Endothelial cell (in vitro differentiated cells): ENCODE measurements at places on chromosomes 2 and 18.

DNA sequence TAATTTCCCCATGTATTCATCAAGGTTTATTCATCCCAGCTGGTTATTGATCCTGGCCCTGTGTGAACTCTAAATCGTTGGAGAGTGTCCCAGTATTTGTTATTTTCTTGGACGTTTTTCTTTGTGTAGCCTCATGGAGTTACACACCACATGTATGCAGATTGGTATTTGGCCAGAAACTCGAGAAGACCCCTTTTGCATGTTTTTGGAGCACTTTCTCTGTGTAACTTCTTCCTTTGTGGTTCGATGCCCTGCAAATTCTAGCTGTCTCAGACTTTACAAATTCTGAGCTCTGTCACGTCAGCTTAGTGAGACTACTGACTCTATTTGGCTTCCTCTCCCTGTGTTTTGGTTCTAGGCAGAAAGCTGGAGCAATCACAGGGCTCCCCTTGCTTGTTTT is 198.7 kb downstream of the MCFD2 start:
- DNase-seq, result no peak

DNA sequence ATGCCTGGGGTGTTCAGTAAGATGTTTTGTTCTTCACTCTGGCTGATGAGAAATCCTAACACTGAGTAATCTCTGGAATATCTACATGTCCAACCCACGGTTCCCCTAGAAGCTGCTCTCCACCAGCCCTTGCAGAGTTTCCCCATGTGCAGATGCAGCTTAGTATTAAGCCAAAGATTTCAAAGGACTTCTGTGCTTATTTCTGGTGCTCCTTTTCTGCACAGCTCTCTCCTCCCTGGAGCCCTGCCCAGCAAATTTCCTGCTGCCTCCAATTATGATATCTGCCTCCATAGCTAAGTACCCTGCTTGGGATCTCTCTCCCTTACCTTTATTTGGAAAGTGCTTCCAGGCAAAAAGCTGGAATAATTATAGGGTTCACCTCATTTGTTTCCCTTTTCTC is 949.3 kb downstream of the BCL11A start:
- no peak for DNase-seq

DNA sequence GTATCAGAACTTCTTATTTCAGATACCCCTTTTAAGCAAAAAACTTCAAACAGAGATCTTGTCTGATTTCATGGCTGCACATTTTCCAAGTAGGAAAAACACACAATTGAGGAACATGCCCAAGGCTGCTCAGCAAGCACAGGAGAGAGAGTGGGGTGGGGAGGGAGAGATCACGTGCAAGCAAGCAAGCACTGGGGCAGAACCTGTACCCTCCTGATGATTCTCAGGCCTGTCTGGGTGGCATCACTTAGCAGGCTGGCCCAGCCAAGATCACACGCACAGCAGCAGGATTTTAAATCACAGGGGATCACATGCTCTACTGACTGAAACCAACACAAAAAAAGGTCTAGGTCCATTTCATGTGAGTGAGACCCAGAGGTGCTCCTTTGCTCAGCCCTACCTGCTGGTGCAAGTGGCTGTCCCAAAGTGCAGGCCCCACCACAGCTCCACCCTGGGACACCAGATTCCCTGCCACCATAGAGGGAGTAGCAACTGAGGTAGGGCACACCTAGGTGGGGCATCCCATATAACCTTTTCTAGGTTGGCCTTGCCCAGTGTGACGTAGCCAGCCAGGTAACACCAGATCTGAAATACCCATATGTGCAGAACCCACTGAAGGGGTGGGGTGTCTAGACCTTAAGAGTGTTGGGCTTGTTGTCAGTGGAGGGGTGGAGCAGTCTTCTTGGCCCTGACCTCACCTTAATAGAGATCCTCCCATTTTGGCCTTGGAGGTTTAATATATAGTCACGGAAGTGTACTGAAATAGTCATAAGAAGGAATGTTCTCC is 1.8 kb upstream of the LYPD6B start:
- DNase-seq, result no peak

GRCh38 chr2:211744379-211744778 is 794.2 kb downstream of the ERBB4 start:
- no peak for DNase-seq

DNA sequence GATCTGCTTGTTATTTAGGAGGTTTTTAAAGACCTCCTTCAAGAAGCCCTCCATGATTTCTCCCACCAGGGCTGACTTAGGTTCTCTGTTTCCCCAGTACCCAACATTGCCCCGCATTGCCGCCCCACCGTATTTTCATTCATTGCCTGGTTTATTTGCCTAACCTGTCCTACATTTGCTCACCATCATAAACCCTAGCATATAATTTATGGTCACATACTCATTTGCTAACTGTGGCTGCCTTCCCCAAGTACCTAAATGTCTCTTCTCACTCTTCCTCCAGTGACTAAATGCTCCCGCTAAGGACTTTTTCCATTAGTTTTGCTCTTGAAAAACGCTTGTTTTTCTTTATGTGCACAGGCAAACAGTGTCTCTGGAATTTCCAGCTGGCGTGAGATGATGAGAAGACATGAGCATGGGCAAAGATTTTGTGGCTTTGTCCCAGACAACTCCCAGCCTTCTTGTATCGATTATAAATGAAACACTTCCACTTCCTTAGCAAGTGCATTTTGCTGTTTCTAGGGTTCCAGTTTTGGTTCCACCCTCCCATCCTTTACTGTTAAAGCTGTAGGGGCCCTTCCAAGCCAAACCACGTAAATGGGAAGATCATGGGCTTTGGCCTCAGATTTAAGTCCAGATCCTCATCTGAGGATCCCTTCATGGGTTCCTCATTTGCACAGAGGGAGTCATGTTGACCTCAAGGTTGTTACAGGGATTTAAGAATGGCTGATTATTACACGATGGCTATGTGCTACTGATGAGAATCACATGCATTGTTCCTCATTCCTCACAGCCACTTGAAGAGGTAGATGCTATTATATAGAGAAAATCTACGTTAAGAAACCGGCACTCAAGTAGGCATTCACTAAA is 21.0 kb upstream of the ARMC9 start:
- DNase-seq, result no peak

DNA sequence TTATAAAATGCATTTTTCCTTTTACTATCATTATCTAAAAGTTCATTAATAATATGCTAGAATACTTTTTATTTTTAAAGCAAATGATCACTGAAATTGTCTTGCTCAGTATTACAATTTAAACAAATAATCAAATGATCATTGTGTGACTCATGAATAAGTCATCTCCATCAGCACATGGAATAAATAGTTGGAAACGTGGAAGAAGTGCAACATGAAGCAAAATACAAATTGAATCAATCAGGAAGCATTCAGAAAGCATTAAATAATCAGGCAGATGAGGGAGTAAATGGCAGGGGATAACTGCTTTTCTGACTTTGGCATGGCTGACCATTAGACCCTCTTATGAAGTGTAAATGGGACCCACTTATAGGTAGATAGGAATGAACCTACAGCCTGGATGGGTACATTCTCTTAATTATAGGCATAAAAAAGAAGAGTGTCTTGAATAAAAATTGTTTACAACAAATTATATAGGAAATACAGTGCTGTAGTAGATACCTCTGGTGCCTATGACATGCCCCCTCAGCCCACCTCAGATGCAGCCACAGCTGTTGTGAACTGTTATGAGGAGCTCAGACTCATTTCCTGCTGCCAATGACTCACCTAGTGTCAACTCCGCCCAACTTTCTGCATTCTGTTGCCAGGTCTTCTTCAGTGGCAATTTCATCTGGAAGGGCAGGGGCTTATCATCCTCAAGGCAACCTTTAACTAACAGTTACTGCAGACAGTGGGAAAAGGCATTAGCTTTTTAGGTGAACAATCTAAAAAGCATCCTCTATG is 936.0 kb downstream of the TRIB2 start:
- DNase-seq, result no peak

DNA sequence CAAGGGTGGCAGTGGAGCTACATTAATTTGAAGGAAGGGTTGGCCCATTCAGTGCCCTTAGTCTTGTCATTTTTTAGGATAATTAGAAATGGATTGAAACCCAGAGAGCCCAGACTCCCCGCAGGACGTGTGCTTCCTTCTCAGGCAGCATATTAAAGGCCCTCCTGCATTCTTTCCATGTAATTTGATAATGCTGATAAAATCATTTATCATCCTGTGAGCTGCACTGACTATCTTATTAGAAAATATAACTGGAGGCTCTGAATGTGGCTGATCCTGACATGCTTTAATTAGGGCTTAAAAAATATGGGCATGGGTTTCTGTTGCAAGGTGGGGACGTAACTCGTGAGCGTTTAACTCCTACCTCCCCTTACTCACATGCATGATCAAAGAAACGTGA is 148.1 kb downstream of the ACKR3 start:
- DNase-seq, result no peak

GRCh38 chr18:28161608-28162599 is 15.0 kb downstream of the CDH2 start:
- no peak for DNase-seq

DNA sequence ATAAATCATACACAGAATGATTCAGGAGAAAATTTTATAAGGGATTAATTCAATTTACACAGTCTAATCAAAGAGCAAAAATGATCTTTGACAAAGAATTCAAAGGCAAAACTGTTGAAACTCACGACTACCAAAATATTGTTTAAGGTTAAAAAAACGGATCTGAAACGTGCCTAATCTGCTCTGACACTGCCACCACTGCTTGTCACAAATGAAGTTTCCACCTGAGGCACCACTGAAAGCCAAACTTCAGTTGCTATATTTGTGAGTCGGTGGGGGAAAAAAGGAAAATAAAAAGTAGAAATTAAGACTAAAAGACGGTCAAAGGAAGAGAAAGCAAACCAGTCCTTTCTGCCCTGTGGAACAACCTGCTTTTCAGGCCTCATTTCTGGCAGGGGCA is 140.6 kb upstream of the DNMT3A start:
- no peak for DNase-seq

DNA sequence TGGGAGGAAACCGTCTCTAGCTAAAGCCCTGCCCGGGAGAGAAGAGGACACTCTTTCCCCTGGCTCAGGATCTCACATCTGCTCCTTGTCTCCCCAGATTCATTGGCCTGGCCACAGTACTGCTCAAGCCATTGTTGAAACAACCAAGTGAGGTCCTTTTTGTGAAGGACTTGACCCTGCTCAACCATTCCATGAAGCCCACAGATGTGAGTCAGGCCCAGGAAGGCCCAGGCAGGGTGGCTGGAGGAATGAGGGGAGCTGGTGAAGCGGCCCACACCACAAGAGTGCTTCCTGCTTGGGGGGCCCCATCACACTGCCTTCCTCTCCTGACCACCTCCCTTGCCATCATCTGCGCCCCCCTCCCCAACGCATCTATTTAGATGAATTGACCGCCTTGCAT is 5.1 kb downstream of the FER1L5 start:
- DNase-seq, result no peak

DNA sequence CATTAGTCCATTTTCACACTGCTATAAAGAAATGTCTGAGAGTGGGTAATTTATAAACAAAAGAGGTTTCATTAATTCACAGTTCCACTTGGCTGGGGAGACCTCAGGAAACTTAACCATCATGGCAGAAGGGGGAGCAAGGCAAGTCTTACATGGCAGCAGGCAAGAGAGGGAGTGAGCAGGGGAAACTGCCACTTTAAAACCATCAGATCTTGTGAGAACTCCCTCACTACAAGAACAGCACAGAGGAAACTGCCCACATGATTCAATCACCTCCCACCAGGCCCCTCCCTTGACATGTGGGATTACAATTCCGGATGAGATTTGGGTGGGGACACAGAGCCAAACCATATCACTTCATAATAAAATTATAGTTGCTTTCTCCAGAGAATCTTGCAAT is 365.5 kb upstream of the ID2 start:
- no peak for DNase-seq

DNA sequence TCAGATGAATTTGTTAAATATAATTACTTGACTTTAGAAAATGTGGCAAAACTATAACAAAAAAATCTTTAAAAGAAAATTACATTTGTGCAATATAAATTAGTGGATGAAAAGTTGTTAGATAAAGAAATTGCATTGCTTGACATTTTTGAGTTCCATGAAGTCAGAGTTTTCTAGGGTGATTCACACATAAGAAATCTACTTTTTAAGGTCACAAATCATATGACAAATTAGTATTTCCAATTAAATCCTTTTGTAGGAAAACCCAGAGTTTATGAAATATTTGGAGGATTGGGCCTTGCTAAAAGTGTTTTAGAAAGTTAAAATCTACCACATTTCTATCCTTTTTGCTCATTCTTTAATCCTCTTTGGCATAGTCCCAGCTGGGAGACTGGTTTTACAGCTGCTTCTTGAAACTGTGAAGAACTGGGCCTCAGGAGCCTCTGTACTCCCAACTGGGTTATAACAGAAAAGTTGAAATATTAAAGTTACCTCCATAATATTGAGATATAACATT is 289.2 kb downstream of the LRRTM4 start:
- no peak for DNase-seq

DNA sequence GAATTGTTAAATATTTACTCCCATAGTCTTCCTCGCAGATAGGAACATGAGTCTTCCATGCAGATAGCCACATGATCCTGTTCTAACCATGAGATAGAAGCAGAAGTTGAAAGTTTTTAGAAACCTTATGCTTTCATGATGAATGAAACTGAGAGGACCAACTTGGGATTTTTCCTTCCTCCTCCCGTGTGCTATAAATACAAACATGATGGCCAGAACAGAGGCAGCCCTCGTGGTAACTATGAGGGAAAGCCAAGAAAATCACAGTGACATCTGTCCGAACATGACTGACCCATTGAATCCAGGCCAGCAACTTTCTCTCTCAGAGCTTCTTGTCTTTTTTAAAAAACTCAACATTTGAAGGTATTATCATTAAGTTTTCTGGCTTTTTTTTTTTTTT is 78.5 kb downstream of the ACAA2 start:
- DNase-seq, result no peak

GRCh38 chr2:224242561-224242960 is 159.3 kb downstream of the FAM124B start:
- no peak for DNase-seq

DNA sequence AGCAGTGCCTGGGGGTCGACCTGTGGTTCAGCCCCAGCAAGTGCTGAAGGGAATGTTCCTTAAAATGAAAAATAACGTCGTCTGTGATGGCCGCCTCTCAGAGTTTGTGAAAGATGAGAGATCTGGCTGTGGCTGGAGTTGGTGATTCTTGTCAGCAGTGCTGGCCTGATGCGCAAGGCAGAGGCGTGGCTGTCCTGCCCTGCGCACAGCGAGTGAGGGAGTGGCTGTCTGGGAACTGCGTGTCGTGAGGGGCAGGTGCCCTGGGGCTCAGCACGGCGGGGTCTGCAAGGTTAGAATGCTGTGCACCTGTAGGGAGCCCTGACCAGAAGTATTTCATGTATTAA is 8.8 kb downstream of the NFATC1 start:
- no peak for DNase-seq
